ENCODE measurements at places on chromosomes 5 and 9.

- H3K27me3 ChIP-seq: no peaks in the 10 kb centered on the region
- H3K4me3 ChIP-seq: no peak overlapping the region
- no peak overlapping the region for H3K27ac ChIP-seq
- H3K4me1 ChIP-seq: no peaks in the 10 kb centered on the region
These were observed 125.5 kb downstream of the MTX3 start for GRCh38 chr5:79865579-79865978.

- H3K27ac ChIP-seq: no peak overlapping the region
- DNase-seq: peak; percentile 44
- no peak overlapping the region for H3K4me3 ChIP-seq
- H3K4me1 ChIP-seq: peaks cover 15% of the 10 kb centered on the region
These were observed 72.3 kb downstream of the LMNB1 start for GRCh38 chr5:126849101-126849678.

DNA sequence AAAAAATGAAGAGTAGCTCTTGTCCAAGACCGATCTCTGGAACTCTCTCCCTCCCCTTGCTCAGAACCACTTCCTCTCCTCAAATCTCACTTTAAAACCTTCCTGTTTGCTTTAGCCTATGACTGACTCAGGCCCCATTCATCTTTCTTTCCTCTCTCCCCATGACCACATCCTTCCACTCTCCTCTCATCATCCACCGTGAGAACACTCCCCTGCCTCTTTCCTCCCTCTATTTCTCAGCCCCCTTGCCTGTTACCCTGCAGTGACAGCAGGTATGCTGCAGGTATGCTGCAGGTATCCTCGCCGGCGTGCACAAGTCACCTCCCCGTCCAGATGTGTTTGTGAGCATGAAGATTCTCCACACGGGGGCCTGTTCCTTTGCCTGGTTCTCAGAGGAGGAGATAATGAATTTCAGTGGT is 505.3 kb downstream of the CCDC171 start:
- H3K27me3 ChIP-seq: no peaks in the 10 kb centered on the region
- H3K4me1 ChIP-seq: no peaks in the 10 kb centered on the region
- no peak overlapping the region for H3K27ac ChIP-seq
- peak; percentile 16 for DNase-seq

DNA sequence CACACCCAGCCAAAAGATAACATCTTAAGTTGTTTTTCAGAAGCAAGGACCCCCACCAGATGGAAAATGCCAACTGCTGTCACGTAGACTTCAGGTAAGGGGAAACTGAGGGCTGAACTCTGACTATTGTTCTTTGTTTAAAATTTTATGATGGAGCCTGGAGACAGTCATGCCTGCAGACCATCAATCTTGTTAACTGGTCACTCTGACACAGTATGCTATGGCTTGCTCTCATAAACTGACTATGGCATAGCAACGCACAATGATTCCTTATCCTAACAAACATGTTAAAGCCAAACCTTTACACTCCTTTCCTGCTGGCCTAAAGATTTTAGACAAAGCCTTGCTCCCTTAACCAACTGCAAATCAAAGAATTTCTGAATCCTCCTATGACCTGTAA is 43.6 kb upstream of the GOLM1 start:
- no peak overlapping the region for H3K4me3 ChIP-seq
- H3K27ac ChIP-seq: no peak overlapping the region
- no peaks in the 10 kb centered on the region for H3K27me3 ChIP-seq
- DNase-seq: no peak

- H3K4me1 ChIP-seq: peaks cover 1% of the 10 kb centered on the region
- no peaks in the 10 kb centered on the region for H3K36me3 ChIP-seq
- peak overlapping the region; percentile 22 for H3K27ac ChIP-seq
- H3K27me3 ChIP-seq: no peaks in the 10 kb centered on the region
These were observed 13.1 kb downstream of the ROPN1L start for GRCh38 chr5:10454591-10455276.
